ENCODE measurements at places on chromosomes 5 and 9. TPM values are rescaled to one million over a fixed set of nuclear protein-coding genes. Genes with fewer than 3 reads are reported as not detected.

The AJM1 gene
- total RNA-seq, result 6.4 TPM

The NR6A1 gene
- total RNA-seq, result 1.1 TPM

The PCDHGA1 gene
- total RNA-seq, result 0.07 TPM

The IL13 gene
- total RNA-seq, result 4.8 TPM

The PCDHB15 gene
- total RNA-seq, result not detected

The SLC6A3 gene
- total RNA-seq, result not detected

The DMRTA1 gene
- not detected for total RNA-seq

The AIF1L gene
- total RNA-seq, result 1.9 TPM

The KCNIP1 gene
- total RNA-seq, result not detected

The SLC46A2 gene
- not detected for total RNA-seq

The RICTOR gene
- total RNA-seq, result 26.1 TPM

The LCN2 gene
- total RNA-seq, result not detected

The CACFD1 gene
- total RNA-seq, result 1.3 TPM

The SPARC gene
- total RNA-seq, result not detected

The CDX1 gene
- total RNA-seq, result not detected

The ARID3C gene
- 0.32 TPM for total RNA-seq

The CMYA5 gene
- 0.16 TPM for total RNA-seq

The FOXE1 gene
- total RNA-seq, result not detected

The PCDHGA10 gene
- not detected for total RNA-seq

The SCGB3A2 gene
- total RNA-seq, result not detected

The MYO10 gene
- total RNA-seq, result 0.09 TPM

The CNTLN gene
- 0.40 TPM for total RNA-seq

The CATSPER3 gene
- total RNA-seq, result 0.31 TPM

The IFNE gene
- total RNA-seq, result not detected

The ZMYND19 gene
- 45.9 TPM for total RNA-seq

The ALDOB gene
- total RNA-seq, result not detected

The FBP2 gene
- not detected for total RNA-seq

The GCNT4 gene
- total RNA-seq, result 2.4 TPM

The C9 gene
- not detected for total RNA-seq

The NELFB gene
- total RNA-seq, result 50.9 TPM

The SLC44A1 gene
- 8.3 TPM for total RNA-seq

The DNLZ gene
- 16.1 TPM for total RNA-seq

The PCDHAC1 gene
- not detected for total RNA-seq

The DBH gene
- total RNA-seq, result not detected

The PCDHGA9 gene
- total RNA-seq, result not detected

The AGXT2 gene
- total RNA-seq, result not detected

The INVS gene
- 18.0 TPM for total RNA-seq

The IFNB1 gene
- 1.1 TPM for total RNA-seq

The SHISAL2B gene
- total RNA-seq, result not detected

The FRMPD1 gene
- total RNA-seq, result not detected

The UAP1L1 gene
- 49.8 TPM for total RNA-seq

The ENTREP1 gene
- total RNA-seq, result not detected

The IL4 gene
- total RNA-seq, result 0.72 TPM

The DCTN3 gene
- 52.7 TPM for total RNA-seq

The NIPAL4 gene
- total RNA-seq, result 0.29 TPM

The PRLR gene
- not detected for total RNA-seq

The SYNPO gene
- 0.22 TPM for total RNA-seq

The IFNA1 gene
- total RNA-seq, result not detected

The SCGB3A1 gene
- total RNA-seq, result not detected

The ZNF300 gene
- 1.2 TPM for total RNA-seq

The NUTM2G gene
- total RNA-seq, result not detected

The HSD17B3 gene
- total RNA-seq, result not detected

All from activated CD8-positive, alpha-beta T cell treated with anti-CD3 and anti-CD28 coated beads for 36 hours (primary cell).